GM23248 (cell line): ENCODE measurements at places on chromosomes 16 and 17. TPM values are rescaled to one million over a fixed set of nuclear protein-coding genes. Genes with fewer than 3 reads are reported as not detected.

DNA sequence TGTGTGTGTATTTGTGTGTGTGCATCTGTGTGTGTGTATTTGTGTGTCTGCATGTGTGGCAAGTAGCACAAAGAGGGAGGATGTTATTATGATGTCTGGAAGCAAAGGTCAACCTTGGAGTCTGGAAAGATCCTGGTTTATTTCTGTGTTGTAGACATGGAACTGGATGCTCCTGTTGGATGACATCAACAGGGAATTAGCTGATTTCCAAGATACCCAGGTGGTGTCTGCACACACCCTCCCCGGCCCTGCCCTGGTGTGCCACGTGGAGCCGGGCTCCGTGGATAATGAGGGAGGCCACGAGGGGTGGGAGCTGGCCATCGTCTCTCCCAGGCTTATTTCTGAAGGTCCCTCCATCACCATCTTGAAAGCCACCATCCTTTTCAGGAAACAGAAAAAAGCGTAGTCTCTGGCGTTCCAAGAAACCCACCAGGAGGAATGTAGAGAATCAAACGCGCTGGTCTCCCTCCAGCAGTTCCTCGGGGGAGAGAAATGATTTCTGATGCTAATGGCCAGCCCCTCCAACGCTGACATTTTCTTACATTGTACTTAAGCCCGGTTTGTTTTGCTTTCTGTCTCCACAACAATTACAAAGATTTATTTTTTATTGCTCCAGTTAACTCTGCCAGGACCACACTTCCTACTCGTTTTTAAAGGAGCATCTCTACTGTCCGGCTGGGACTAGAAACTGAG is 93.3 kb downstream of the FOXL1 start:
- H3K36me3 ChIP-seq, result no peaks in the 10 kb centered on the region
- no peak for DNase-seq
- H3K27me3 ChIP-seq, result no peaks in the 10 kb centered on the region
- H3K27ac ChIP-seq, result no peak overlapping the region

GRCh38 chr17:28954886-28955285 is 3.6 kb upstream of the PHF12 start:
- no peak overlapping the region for H3K27ac ChIP-seq
- no peaks in the 10 kb centered on the region for H3K36me3 ChIP-seq
- DNase-seq, result no peak
- no peaks in the 10 kb centered on the region for H3K27me3 ChIP-seq
- no peak overlapping the region for H3K4me3 ChIP-seq
- H3K4me1 ChIP-seq, result 0 out of 2 replicates have a peak, but pooled peaks cover 3% of the 10 kb centered on the region

DNA sequence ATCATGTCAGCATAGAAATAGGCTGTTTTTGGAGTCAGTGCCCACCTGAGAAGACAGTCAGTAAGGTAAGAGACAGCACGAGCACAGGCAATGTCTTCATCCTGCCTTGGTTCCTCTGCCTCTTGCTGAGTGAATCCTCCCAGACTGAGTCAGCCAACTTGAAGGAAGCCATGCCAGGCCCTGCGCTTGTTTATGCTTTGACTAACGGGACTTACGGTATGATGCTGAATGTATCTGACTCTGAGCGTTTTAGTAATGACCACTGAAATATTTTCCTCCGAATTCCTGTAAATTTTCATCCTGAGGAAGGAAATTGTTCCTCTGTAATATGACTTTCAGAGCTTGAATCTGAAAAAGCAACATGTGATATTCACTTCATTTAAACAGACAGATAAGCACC is 18.0 kb downstream of the C17orf67 start:
- no peak overlapping the region for H3K27ac ChIP-seq
- H3K27me3 ChIP-seq, result no peaks in the 10 kb centered on the region
- no peak overlapping the region for H3K4me3 ChIP-seq
- H3K36me3 ChIP-seq, result no peaks in the 10 kb centered on the region
- DNase-seq, result peak; percentile 65

Gene LDHD
- 0.38 and 0.65 TPM in 2 replicates for total RNA-seq

GRCh38 chr17:18184143-18185031 is 759 bp downstream of the ALKBH5 start:
- peak; percentile 84 for DNase-seq
- peak overlapping the region; percentile 97 for H3K27ac ChIP-seq
- no peaks in the 10 kb centered on the region for H3K27me3 ChIP-seq

- H3K36me3 ChIP-seq, result no peaks in the 10 kb centered on the region
- H3K4me1 ChIP-seq, result peaks cover 2% of the 10 kb centered on the region; the same call in 1 of the 2 replicates
- H3K27ac ChIP-seq, result no peak overlapping the region
- H3K27me3 ChIP-seq, result no peaks in the 10 kb centered on the region
Measured at GRCh38 chr16:54320697-54321340, 34.2 kb upstream of the IRX3 start.

DNA sequence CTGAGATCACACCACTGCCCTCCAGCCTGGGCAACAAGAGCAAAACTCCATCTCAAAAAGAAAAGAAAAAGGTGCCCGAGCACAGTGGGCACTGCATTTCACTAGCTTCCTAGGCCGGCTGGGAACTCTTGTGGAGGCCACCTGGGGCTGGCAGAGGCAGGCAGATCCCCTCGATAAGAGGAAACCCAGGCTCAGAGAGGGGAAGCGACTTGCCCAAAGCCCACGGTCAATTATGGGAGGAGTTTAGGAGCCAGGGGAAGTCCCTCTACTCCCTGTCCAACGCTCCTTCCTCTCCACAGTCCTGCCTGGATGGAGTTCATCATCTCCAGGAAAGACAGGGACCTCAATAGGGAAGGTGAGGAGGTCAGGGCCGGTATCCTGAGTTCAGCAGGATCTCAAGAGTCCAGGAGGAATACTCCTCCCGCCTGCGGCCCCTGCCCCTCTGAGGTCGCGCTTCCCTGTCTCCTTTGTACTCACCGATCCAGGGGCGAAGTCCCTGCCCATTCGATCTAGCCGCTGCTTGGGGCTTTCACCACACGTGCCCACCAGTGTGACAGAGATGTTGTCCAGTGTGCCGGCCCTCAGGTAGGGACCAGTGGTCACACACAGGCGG is 841 bp downstream of the ALOXE3 start:
- peaks cover 11% of the 10 kb centered on the region; the same call in 1 of the 2 replicates for H3K4me1 ChIP-seq
- H3K36me3 ChIP-seq, result no peaks in the 10 kb centered on the region
- H3K4me3 ChIP-seq, result peak overlapping the region; percentile 74
- DNase-seq, result no peak

Gene SYCE1L
- not detected in 2 replicates for total RNA-seq

GRCh38 chr17:62140836-62141235 is 75.8 kb upstream of the MED13 start:
- peaks cover 16% of the 10 kb centered on the region for H3K27me3 ChIP-seq
- H3K27ac ChIP-seq, result no peak overlapping the region
- H3K36me3 ChIP-seq, result no peaks in the 10 kb centered on the region
- no peaks in the 10 kb centered on the region for H3K4me1 ChIP-seq

- H3K4me1 ChIP-seq, result peaks cover 13% of the 10 kb centered on the region; the same call in 1 of the 2 replicates
- H3K36me3 ChIP-seq, result no peaks in the 10 kb centered on the region
- peaks cover 27% of the 10 kb centered on the region for H3K27me3 ChIP-seq
- peak overlapping the region; percentile 14; the same call in 1 of the 2 replicates for H3K4me3 ChIP-seq
- peak; percentile 32 for DNase-seq
- H3K27ac ChIP-seq, result no peak overlapping the region
Measured at GRCh38 chr17:77609553-77610517, 348.7 kb upstream of the TNRC6C start.

Gene VAT1L
- 6.2 and 7.1 TPM in 2 replicates for total RNA-seq

DNA sequence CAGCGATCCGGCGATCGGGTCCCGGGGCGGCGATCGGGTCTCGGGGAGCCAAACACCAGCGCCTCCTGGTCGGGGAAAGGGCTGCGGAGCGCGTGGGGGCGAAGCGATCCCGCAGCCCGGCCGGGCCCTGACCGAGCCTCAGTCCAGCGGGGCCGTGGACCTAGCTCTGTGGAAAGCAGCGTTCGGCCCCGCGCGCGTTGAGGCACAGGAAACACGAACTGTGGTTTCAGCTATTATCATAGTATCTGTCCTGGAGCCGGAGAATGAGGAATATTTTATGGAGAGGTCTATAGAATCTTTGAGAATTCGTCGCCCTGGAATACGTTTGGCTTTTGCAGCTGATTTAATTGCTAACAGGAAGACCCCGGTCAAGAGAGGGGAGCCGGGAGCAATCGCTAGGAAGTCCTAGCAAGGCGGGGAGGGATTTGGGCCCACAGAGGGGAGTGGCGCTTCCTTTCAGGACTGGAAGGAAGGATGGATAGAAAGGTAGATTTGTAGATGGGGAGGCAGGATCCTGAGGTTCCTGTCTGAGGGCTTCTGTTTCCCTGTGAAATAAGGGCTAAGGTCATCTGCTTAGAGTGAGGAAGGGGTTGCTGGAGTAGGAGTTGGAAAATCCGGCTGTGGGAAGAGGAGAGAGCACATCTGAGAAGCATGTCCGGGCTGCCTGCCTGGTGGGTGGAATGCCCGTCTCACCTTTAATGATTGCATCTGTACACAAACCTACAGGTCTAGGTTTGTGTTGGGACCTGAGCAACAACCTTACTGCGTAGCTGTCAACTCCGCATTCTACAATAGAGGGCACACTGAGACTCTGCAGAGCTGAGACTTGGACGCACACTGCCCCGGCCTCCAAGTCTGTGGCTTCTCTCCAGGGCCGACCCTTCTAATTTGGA is 770 bp downstream of the CCNF start:
- no peak overlapping the region for H3K27ac ChIP-seq
- H3K4me3 ChIP-seq, result peak overlapping the region; percentile 80
- no peaks in the 10 kb centered on the region for H3K27me3 ChIP-seq
- peaks cover 3% of the 10 kb centered on the region; the same call in 1 of the 2 replicates for H3K36me3 ChIP-seq
- H3K4me1 ChIP-seq, result peaks cover 7% of the 10 kb centered on the region; the same call in 1 of the 2 replicates
- DNase-seq, result peak; percentile 56

DNA sequence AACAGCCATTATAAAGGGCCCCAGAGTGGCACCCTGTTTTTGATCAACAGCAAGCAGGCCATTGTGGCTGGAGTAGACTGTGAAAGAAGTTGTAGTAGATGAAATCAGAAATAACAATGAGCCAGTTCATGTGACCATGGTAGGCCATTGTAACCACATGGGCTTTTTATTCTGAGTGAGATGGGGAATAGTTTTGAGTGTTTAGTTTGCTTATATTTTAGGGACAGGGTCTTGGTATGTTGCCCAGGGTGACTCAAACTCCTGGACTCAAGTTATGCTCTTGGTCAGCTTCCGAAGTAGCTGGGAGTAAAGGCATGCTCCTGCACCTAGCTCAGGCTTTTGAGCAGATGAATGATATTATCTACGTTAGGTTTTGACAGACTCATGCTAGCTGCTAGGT is 12.0 kb downstream of the CBFB start:
- peaks cover 23% of the 10 kb centered on the region for H3K4me1 ChIP-seq
- no peak overlapping the region for H3K4me3 ChIP-seq
- H3K27ac ChIP-seq, result no peak overlapping the region
- peak; percentile 18 for DNase-seq

DNA sequence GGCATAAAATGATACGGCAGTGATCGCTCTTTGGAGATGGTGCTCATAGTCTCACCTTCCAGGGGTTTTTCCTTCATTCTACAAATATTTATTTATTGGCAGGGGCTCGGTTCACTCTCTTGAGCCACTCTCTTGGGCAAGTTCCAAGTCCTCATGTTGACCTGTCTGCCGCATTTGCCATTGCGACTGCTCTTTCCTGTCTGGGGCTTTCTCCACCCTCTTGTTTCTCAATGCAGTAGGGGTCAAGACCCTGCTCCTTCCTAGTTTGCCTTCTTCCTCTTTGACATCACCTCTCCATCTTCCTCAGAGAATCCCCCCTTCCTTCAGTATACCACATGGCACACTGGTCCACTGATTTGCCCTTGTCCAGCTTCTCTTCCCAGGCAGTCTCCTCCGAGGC is 21.9 kb upstream of the LRRC75A start:
- H3K27me3 ChIP-seq, result no peaks in the 10 kb centered on the region
- H3K36me3 ChIP-seq, result no peaks in the 10 kb centered on the region
- peaks cover 11% of the 10 kb centered on the region for H3K4me1 ChIP-seq
- DNase-seq, result no peak

- H3K4me1 ChIP-seq, result no peaks in the 10 kb centered on the region
- H3K27me3 ChIP-seq, result peaks cover 6% of the 10 kb centered on the region
- H3K36me3 ChIP-seq, result no peaks in the 10 kb centered on the region
- DNase-seq, result no peak
- H3K27ac ChIP-seq, result no peak overlapping the region
Measured at GRCh38 chr16:17692484-17692883, 221.7 kb upstream of the XYLT1 start.

Gene HOXB1
- not detected in 2 replicates for total RNA-seq

Gene PHF12
- total RNA-seq, result 27.7 and 46.9 TPM in 2 replicates

Gene WFDC1
- total RNA-seq, result 0.13 and 0.76 TPM in 2 replicates

- no peak overlapping the region for H3K27ac ChIP-seq
- H3K36me3 ChIP-seq, result no peaks in the 10 kb centered on the region
- DNase-seq, result no peak
- peaks cover 10% of the 10 kb centered on the region; the same call in 1 of the 2 replicates for H3K4me1 ChIP-seq
Measured at GRCh38 chr17:9237661-9238301, 216.5 kb downstream of the NTN1 start.

Gene TMIGD1
- not detected in 2 replicates for total RNA-seq

DNA sequence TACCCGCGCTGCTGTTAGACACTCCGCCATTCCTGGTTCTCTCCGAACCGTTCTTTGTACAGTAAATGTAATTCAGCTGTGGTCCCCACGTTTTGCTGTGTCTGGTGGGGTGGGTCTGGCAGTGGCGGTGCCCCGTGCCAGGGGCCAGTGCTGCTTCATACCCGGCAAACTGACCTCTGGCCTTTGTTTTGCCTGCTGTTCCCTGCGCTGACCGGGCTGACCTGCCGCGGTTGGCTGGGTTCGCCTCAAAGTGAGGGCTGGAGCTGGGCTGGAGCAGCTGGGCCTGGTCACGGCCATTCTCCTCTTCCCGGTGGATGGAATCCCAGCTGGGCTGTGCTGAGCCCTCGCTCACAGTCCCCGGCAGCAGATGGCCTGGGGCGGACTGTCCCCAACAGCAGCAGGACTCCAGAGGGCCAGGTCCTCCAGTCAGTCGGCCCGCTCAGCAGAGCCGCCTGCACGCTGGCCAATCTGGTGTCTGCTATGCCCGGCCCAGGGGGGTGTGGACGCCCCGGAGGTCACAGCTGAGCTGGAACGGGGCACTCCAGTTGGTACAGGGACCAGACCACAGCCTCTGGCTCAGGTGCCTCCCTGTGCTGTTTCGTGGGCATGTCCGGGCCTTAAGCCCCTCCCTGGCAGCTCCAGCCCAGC is 1.5 kb upstream of the WFIKKN1 start:
- H3K36me3 ChIP-seq, result no peaks in the 10 kb centered on the region
- no peaks in the 10 kb centered on the region for H3K27me3 ChIP-seq
- no peak overlapping the region for H3K27ac ChIP-seq
- H3K4me1 ChIP-seq, result peaks cover 15% of the 10 kb centered on the region
- no peak overlapping the region for H3K4me3 ChIP-seq

- no peak overlapping the region for H3K4me3 ChIP-seq
- no peaks in the 10 kb centered on the region for H3K36me3 ChIP-seq
- no peaks in the 10 kb centered on the region for H3K27me3 ChIP-seq
- H3K4me1 ChIP-seq, result peaks cover 21% of the 10 kb centered on the region
- H3K27ac ChIP-seq, result no peak overlapping the region
Measured at GRCh38 chr17:68661265-68662036, 60.3 kb upstream of the FAM20A start.

DNA sequence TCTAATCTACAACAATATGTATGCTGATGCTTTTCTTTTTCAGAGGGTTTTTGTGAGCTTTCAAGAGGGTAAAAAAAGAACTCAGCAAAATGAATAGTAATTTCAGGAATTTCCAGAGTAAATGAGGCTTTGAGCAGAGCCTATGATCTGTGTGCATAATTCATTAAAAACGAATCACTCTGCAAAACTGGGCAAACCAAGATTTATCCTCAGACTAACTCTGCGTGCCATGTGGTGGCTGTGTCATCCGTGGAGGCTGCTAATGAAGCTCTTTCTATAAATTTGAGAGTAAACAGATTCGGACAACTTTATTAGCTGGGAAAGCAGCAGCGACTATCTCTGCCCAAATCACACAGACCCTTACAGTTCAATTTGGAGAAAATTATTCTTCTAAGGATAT is 83.8 kb downstream of the FOXL1 start:
- H3K36me3 ChIP-seq, result no peaks in the 10 kb centered on the region
- peak; percentile 77 for DNase-seq
- peak overlapping the region; percentile 60 for H3K27ac ChIP-seq
